ENCODE measurements at places on chromosomes 3 and 15. TPM values are rescaled to one million over a fixed set of nuclear protein-coding genes. Genes with fewer than 3 reads are reported as not detected.
A peak's percentile ranks its signal among the peaks of the same experiment; 100 is the strongest.

DNA sequence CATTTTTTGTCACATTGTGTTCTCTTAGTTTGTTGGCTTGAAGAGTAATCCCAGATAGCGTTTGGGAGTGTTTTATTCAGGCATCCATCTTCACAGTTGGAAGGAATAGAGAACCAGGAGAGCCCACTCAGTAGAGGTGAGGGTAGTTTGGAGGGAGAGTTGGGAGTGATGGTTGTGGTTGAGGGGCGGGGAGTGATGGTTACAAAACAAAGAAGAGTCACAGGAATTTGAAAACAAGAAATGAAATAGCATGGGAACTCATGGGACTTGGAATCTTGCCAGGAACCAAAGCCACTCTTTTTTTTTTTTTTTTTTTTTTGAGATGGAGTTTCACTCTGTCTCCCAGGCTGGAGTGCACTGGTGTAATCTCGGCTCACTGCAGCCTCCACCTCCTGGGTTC, 36.3 kb downstream of the DUT start:
- DNase-seq: no peak

- peak; percentile 59 for DNase-seq
These were observed 27.7 kb downstream of the CCDC54 start for GRCh38 chr3:107404727-107405469.

GRCh38 chr3:143203848-143204247, 84.3 kb downstream of the CHST2 start:
- no peak for DNase-seq

DNA sequence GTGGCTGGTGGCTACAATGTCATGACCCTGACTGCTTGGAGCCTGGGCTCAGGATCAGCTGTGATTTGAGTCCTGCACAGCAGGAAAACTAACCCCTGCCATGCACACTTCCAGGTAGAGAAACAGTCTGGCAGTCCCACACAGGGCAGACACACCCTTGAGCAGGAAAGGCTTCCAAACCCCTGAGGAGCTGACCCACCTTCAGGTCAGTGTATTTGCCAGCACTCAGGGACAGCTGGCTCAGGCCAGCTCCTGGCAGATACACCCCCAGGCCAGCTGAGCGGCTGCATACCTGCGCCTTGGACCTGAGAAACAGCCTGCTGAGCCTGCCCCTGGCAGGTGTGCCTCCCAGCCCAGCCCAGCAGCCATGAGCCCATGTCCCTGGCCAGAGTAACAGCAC, 22.2 kb upstream of the CDAN1 start:
- DNase-seq: no peak

DNA sequence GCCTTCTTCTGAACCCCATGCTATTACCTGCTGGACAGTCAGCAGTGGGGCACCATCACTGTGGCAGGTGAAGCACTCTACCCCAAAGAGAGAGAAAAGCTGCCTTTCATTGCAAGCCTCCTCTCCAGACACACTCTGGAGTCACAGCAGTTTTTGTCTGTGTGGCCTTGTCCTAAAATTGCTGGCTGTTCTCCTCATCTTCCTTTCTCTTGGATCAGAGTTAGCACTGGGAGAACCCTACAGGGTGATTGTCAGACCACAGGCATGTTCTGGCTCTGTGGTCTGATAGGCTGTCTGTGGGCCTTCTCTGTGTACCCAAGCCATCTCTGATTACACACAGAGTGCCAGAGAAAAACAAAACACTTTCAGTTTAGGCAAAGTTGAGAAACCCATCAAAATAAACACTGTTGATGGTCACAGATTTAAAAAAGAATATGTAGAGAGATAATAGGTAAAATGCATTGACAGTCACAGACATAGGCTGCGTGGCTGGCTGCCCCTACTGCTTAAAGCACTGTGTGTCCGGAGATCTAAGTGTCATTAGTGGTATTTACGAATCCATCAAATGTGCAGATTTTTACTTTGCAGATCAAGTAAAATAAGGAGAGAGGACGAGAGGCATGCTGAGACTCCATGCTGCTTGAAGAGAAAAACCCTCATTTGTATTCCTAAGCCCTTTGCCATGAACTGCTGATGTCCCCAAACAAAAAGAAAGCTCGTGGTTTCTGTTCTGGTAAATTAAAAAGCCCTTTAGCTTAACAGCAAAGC, 689.9 kb downstream of the TUSC7 start:
- no peak for DNase-seq

DNA sequence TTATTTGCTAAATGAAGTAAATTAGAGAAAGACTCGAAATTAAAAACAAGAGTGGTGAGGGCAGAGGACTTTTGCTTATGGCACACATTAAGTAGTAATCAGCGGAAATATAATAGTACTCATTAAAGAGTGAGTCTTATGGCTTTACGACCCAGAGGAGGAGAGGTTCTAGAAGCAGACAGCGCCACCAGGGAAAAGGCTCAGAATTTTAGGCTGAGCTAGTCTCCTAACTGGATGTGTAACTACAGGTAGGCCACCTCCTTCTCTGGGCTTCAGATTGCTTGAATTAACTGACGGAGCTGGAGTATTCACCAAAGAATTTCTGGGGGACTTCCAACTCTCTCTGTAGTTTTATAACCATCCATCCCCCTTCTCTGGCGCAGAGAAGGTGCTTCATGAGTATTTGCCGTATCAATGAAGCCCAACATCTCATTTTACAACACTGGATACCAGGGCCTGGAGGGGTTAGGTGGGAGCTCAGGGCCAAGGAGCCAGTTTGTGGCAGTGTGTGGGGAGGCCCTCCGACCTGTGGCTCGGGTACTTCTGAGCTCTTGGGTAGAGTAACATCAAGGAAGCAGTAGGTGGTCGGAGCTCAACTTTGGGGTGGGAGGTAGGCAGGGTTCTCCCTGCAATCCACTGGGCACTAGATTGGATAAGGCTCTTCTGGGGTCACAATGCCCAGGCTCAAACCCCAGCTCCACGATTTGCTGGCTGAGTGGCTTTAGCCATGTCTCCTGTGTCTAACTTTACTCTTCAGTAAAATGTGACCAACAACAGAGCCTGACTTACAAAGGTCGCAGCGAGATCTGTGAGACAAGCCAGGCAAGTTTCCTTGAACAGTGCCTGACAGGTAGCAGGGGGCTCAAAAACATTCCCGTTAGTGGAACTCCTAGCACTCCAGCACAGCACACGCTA, 1.1 kb downstream of the CHCHD4 start:
- no peak for DNase-seq

DNA sequence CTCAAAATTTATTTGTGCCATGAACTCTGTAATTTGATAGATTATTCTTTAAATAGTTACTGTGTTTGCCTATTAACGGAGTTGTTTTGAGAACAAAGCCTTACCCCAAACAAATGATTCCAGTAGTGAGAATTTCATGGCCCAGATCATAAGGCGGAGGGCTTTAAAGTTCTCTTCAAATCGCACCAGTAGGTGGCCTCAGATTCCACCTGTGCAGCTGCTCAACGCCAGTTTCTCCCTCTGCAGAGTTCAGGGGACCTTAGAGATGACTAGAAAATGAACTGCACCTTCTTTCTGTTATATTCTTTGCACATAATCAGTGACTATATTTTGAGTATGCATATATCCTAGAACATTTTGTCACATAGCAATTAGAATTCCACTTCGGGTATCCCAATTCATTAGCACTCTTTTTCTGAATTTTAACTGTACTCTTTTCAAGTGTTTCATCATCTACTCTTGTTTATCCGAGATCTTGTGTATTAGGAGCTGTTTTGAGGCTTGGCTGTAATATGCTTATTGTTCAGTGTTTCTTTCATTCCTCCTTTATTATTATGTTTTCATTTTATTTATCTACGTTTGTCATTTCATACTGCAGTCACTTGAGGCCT, 232.6 kb upstream of the CHRM5 start:
- DNase-seq: no peak

- no peak for DNase-seq
These were observed 28.9 kb downstream of the PDE8A start for GRCh38 chr15:85010386-85011159.

DNA sequence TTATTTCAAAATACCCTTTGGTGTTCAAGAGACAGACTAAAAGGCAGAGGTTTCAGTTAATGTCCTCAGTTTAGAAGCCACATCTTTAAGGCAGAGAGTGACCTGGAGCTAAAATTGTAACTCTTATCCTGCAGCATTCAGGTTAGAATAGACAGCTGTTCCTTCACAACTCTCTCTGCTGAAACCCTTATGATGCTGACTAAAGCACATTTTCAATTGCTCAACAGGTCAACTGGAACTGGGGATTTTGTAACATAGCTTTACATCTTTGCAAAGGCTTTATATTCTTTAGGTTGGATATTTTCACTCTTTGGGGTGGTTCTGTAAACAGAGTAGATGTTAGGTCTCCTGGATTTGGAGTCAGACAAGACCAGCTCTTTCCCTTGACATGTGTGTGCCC, 20.3 kb upstream of the PLSCR4 start:
- no peak for DNase-seq

- peak; percentile 14 for DNase-seq
These were observed 15.3 kb downstream of the DNAJC13 start for GRCh38 chr3:132432639-132433038.

GRCh38 chr15:75926931-75927330, 23.3 kb downstream of the FBXO22 start:
- DNase-seq: no peak

GRCh38 chr15:89654847-89655805, at the start of gene KIF7:
Gene KIF7, minus strand, starts transcription at chr15:89655467. Its CDS starts 2,537 bp downstream, at chr15:89652930.
- no peak for DNase-seq

- DNase-seq: no peak
These were observed 82.1 kb downstream of the ATP2B2 start for GRCh38 chr3:10423171-10423882.

- no peak for DNase-seq
These were observed 25.7 kb downstream of the DNAH12 start for GRCh38 chr3:57518276-57518915.

DNA sequence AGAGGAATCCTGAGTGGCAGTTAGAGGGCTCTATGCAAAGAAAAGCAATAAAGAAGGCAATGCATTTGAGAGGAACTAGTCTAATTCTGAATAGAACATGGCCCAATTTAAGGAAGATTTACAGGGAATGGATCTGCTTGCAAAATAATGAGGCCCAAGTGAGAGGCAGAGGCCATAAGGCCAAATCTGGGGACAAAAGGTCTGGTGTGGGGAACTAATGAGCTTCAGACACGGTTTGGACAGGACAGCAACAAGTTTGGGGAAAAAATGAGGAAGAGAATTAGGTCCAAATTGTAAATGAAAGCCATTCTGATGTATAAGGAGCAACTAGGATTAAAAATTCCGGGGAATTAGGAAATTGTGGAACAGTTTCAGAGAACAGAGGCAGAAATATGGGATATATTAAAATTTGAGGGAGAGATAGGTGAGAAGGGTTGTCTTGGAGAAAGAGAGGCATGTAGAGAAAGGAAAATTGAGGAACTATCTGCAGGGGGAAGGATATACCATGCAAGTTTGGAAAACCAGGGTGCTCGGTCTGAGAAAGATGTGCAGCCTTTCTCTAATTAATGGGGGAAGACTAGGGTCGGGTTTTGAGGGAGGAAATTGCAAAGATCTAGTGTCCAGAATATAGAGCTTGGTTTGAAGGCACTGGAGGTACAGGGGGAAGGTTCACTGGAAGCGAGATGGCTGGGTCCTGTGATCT, 73.8 kb downstream of the RBPMS2 start:
- DNase-seq: no peak

- no peak for DNase-seq
These were observed 29.4 kb upstream of the AP3B2 start for GRCh38 chr15:82739086-82739485.

GRCh38 chr3:159978353-159978752, 10.3 kb upstream of the IL12A start:
- no peak for DNase-seq

DNA sequence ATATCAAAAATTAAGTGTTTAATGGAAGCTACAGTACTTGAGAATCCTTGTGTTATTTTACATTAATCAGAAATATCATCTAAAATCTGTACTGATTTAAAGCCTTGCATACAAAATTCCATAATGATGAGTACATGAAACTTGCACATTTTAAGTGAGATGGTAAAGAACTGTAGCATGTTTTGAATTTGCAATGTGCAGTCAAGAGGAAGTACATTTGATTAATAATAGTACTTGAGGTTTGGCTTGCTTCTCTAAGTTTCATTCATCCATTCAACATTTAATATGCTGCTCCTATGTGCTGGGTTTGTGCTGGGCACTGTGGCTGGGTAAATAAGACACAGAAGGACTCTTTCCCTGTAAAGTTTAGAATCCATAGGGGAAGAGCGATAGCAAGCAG, 332.3 kb downstream of the CNTN3 start:
- no peak for DNase-seq

- DNase-seq: no peak
These were observed 281.3 kb downstream of the EPHB1 start for GRCh38 chr3:135076341-135076740.

GRCh38 chr3:10329495-10330015, 8.6 kb upstream of the SEC13 start:
- DNase-seq: no peak

DNA sequence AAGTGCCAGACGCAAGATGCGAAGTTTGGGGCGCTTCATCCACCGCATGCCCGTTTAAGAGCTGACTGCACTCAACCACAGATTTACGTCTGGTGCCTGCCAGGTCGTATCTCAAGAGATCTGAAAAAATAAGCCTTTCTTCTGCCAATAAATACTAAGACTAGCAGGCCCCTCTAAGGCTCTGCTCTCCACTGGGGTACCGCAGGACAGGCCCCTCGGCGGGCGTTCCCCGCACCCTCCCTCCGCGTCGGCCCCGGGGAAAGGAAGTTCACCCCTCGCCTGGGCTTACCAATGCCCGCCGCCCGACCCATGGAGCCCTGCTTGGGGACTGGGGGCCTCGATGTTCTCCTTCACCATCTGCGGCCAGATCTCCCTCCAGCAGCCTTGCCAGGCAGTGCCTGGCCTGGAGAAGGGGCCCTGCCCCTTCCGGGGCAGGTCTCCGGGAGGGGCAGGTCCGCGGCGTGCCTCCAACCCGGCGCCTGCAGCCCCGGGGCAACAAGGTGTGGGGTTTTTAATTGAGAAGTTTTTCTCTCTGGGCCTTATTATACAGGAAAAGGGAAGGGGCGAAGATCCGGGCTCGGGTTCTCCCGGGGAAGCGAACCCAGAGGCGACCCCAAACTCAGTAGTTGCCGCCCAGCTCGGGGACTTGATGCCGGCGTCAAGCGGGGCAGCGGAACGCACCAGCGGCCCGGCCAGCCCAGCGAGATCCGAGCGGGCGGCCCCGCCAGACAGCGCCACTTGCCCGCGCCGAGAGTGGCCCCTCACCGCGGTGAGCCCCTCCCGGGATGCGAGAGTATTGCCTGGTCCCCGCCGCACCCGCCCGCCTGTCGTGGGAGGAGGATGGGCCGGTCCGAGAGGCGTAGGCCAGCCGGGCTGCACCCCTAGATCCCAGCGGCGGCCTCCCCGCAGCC, 735 bp downstream of the GOLGA8B start:
- DNase-seq: no peak

C3orf49 gene
- polyA plus RNA-seq: not detected

GASK1A gene
- 0.38 TPM for polyA plus RNA-seq

CAMKV gene
- polyA plus RNA-seq: not detected

LRRC15 gene
- polyA plus RNA-seq: 0.67 TPM

ISL2 gene
- polyA plus RNA-seq: 7.7 TPM

CAMK2N2 gene
- polyA plus RNA-seq: 0.17 TPM

SOX14 gene
- polyA plus RNA-seq: not detected

HCN4 gene
- polyA plus RNA-seq: not detected

KY gene
- not detected for polyA plus RNA-seq

CACNA2D2 gene
- polyA plus RNA-seq: 0.11 TPM

TM4SF1 gene
- polyA plus RNA-seq: 37.5 TPM

SNTN gene
- polyA plus RNA-seq: not detected

DAPK2 gene
- 10.5 TPM for polyA plus RNA-seq

NEK10 gene
- 2.5 TPM for polyA plus RNA-seq

THRB gene
- polyA plus RNA-seq: 0.83 TPM

TRIM42 gene
- polyA plus RNA-seq: not detected

LNP1 gene
- 2.1 TPM for polyA plus RNA-seq

GOLGA6L10 gene
- polyA plus RNA-seq: 0.44 TPM

Measured in BJ (cell line).